ENCODE measurements at places on chromosomes 7 and 10.

DNA sequence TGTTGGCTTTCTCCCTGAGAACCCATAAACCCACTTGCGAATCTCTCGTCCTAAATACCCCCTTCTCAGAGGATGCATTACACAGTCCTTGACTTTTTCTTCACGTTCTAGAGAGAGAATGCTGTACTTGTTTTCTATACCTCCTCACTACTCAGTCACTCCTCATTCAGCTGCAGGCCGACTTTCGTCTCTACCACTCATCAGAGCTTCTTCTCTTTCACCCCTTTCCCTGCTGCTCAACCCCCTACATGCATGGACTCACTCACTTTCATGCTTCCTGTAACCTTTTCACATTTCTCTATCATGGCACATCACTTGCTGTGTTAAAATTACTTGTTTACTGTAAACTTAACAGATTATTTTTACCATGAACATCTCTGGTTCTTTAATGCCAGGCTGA, 19.8 kb downstream of the MDFIC start:
- DNase-seq, result no peak

- DNase-seq, result no peak
Observed at GRCh38 chr10:130339091-130339490, 202.9 kb downstream of the GLRX3 start.

- DNase-seq, result no peak
Observed at GRCh38 chr10:3935933-3936359, 150.9 kb upstream of the KLF6 start.

- DNase-seq, result no peak
Observed at GRCh38 chr10:33832124-33832787, 497.8 kb upstream of the NRP1 start.

DNA sequence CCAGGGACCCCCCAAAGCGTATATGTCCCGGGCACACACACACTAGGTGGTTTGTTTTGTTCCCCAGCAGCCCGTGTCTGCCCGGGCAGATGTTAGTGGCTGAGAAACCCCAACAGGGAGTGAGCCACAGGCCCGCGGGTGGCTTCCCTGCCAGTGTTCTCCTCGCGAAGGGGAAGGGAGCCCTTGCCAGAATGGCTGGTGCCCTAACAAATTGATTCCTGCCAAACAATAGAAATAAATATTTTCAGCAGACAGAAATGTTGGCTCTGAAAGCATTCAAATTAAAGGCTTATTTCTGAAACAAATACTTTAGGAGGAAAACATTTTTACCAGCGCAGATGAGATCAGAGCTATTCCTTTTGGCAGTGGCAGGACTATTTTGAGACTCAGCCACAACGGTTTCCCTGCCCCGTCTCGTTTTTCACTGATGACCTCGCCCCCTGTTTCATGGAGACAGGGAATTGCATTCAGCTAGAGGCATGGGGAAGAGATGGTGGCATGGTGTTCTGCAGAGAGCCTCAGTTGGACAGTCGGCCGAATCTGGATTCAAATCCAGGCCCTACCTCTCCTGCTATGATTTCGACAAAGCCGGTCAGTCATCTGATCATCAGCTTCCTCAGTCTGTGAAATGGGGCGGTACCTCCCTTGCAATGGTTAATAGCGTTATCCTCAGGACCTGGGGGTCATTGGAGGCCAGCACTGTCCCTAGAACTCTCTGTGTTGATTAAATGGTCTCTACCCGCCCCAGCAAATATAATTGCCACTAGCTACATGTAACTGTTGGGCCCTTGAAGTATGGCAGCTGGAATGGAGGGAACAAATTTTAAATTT, 84.5 kb downstream of the CUX1 start:
- DNase-seq, result no peak

GRCh38 chr7:23893942-23894891, 184.2 kb downstream of the STK31 start:
- DNase-seq, result no peak

DNA sequence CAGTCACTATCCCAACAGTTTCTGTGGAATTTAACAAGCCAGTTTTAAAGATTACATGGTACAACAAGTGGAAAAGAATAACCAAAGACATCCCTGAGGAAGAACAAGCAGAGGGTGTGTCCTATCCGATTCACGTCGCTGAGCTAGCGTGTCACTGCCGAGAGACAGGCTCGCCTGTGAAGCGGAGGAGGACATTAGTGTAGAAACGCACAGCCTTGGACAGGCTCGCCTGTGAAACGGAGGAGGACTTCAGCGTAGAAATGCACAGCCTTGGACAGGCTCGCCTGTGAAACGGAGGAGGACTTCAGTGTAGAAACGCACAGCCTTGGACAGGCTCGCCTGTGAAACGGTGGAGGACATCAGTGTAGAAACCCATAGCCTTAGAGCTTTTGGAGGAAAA, 52.7 kb upstream of the INPP5A start:
- no peak for DNase-seq

DNA sequence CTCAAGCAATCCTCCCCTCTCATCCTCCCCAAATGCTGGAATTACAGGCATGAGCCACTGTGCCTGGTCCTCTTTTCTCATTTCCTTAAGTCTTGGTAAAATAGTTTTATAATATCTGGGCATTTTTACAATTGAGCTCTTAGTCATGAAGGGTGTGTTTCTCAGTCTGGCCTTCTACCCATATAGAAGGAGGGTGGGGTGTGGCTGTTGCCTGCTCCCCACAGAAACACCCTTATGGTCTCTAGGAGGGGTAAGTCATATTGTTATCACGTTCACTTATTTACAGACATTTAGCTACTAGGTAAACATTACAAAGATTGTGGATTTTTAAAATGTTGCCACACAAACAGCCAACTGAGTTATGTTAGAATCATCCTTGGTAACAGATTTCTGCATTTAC, 6.7 kb upstream of the OTUD1 start:
- no peak for DNase-seq

- DNase-seq, result no peak
Observed at GRCh38 chr7:140876519-140877248, 48.0 kb downstream of the BRAF start.

GRCh38 chr10:101140950-101141615, 10.0 kb downstream of the TLX1 start:
- no peak for DNase-seq

DNA sequence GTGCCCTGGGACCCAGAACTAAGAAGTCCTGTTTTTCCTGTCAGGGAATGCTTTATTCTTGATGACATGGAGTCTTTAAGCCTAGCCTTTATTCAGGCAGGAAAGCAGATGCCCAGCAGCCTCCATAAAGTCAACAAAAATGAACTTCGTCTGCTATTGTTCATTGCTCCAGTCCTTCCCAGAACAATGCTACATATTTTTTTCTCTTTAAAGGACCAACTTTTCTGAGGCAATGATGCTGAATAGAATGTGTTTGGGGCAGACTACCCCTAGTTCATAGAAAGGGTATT, 47.6 kb upstream of the PDCD4 start:
- DNase-seq, result no peak

DNA sequence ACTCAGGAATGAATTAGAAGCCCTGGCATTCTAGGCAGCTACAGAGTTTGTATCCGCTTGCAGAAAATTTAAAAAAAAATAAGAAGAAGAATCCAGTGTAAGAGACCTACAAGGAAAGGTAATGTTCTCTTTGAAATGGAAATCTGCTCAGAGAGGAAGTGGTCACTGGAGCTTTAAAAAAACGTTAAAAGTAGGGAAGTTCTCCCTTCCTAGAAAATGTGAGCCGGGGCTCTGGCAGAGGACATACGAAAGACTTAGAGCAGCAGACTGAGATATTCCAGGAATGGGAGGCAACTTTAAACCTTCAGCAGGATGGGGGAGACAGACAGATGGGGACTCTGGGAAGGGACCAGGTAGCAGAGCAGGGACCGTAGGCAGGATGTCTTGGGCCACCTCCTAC, 149.4 kb upstream of the NPS start:
- no peak for DNase-seq

DNA sequence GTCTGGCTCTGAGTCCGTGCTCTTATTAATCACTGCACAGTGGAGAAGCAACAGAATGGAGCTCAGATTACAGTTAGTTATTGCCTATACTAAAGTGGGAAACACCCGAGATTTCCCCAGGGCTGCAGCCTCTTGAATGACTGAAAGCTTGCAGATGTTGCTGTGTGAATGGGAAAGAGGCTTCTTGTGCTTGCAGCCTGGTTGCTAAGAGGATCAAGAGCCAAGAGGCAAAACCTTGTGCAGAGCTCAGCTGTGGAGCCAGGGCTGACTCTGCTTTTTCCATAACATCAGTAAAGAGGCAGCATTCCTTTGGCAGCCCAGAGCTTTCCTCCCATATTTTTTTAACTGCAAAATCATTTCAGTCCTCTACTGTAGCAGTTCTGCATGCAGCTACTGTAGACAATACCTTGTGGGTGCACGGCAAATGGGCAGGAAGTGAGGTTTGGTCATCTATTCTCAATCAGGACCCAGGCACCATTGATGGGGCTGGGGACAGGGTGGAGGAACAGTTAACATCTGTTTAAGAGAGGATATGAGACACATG, 86.5 kb downstream of the RALA start:
- DNase-seq, result no peak

DNA sequence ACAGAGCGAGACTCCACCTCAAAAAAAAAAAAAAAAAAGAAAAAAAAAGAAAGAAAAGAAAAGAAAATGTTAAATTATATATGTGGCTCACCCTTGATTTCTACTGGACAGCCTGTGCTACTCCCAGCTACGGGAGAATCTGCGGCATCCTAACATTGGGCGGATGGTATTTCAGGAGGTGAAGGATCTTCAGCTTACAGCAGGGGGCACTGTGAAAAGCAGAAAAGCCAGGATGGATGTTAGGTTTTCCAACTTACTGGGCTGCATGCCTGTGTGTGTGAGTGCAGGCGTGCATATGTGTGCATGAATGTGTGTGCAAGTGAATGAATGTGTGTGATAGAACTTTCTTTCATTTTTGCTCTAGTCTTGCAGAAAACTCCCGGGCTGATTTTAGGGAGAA, 1066.5 kb downstream of the TYW1 start:
- peak; percentile 7 for DNase-seq

- DNase-seq, result no peak
Observed at GRCh38 chr10:73340121-73340520, 18.5 kb downstream of the CFAP70 start.

GRCh38 chr7:71372991-71373390, 241.0 kb downstream of the GALNT17 start:
- no peak for DNase-seq

GRCh38 chr10:53209944-53210611, 437.5 kb upstream of the MBL2 start:
- DNase-seq, result no peak

GRCh38 chr10:37236093-37236492, 110.7 kb downstream of the ANKRD30A start:
- DNase-seq, result no peak

DNA sequence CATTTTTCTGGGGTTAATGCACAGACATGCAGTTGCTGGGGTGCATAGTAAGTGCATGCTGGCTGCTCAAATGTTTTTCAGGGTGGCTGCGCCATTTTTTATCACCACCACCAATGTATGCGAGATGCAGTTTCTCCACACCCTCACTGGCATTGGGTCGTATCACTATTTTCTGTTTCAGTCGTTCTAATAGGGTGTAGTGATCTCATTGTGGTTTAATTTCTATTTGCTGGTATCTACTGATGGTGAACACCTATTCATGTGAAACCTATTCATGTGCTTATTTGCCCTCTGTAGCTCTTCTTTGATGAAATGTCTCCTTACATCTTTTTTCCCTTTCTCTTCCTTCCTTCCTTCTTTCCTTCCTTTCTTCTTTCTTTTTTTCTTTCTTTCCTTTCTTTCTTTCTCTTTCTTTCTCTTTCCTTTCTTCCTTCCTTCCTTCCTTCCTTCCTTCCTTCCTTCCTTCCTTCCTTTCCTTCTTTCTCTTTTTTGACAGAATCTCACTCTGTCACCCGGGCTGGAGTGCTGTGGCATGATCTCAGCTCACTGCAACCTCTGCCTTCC, 84.3 kb downstream of the ELFN1 start:
- DNase-seq, result no peak

DNA sequence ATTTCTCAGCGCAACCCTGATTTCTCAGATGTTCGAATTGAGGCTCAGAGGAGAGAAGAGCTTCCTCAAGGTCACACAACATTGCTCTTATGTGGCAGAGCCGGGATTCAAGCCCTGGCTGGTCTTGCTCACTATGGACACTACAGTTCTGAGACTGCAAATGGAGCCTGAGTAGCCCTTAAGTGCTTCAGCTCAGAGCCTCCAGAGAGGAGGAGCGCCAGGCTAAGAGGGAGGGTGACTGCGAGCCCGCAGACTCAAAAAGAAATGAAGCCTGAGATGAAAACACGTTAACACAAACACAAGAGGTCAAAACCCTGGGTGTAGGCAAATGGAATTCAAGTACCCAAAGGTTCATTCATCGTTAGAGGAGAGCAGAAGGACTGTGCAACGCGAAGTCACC, 13.9 kb downstream of the ARHGAP22 start:
- no peak for DNase-seq

GRCh38 chr10:3148994-3149393, 23.6 kb downstream of the PITRM1 start:
- no peak for DNase-seq

- no peak for DNase-seq
Observed at GRCh38 chr7:84469034-84469433, 274.4 kb upstream of the SEMA3A start.

GRCh38 chr10:119406601-119407253, 135.8 kb downstream of the RGS10 start:
- no peak for DNase-seq

DNA sequence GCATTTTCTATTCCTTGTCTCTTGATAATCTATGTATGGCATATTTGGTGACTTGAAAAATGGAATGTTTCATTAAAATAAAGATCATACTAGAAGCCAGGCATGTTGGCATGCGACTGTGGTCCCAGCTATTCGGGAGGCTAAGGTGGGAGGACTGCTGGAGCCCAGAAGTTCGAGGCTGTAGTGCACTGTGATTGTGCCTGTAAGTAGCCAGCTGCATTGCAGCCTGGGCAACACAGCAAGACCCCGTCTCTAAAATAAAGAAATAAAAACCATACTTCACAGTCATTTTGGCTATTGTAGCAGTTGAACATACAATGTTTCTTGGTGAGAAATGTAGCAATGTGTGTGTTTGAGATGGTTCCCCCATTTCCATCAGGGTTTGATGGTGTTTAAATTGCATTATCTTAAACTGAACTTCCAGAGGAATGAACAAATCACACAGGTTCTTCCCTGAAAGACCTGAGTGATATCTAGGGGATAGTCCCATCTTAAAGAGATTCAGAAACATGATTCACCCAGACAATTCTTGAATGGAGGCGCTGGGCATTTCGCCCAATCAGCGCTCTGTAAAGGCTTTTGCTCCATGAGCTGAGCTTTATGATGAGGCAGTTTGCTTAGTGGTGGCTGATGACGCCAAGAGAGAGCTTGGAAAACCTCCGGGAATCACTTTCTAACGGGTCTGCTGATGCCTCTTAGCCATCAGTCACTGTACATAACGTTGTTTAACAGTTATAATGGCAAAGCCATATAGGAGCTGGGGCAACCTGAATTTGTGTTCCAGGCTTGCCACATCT, 19.4 kb upstream of the BTBD16 start:
- DNase-seq, result no peak

- DNase-seq, result no peak
Observed at GRCh38 chr10:84204122-84204521, 9.8 kb downstream of the CDHR1 start.

- DNase-seq, result no peak
Observed at GRCh38 chr10:61071580-61071979, 127.6 kb upstream of the RHOBTB1 start.

All from neural crest cell (in vitro differentiated cells).